SK-N-SH (cell line): ENCODE measurements at places on chromosomes 4 and X.

DNA sequence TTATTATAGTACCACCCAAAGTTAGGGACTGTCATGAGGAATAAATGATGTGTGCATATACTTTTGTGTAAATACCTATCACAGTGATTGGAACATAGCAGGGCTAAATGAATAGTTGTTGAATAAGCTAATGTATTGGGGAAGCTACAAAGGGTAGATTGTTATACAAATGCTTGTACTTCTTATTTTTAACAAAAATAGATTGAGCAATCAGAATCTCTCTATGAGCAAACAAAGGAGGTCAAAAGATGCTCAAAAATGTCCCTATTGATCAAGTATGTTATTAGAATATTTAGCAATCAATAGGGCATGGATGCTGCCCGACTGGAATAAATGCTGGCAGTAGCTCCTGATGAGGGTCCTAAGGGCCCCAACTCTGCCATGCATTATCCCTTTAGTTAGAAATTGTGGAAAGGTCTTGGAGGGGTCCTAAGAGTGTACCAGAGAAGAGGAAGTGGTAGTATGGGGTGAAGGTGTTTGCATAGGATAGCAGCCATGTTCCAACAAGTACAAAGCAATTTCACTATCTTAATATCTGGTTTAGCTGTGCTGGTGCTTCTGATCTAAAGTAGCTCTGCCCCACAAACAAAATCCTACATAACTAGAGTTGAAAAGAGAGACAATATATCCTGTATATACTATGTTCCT lies 33.1 kb upstream of the TAPT1 start:
- no peak for DNase-seq

GRCh38 chr4:102641793-102642192 lies 119.0 kb downstream of the MANBA start:
- DNase-seq: no peak

DNA sequence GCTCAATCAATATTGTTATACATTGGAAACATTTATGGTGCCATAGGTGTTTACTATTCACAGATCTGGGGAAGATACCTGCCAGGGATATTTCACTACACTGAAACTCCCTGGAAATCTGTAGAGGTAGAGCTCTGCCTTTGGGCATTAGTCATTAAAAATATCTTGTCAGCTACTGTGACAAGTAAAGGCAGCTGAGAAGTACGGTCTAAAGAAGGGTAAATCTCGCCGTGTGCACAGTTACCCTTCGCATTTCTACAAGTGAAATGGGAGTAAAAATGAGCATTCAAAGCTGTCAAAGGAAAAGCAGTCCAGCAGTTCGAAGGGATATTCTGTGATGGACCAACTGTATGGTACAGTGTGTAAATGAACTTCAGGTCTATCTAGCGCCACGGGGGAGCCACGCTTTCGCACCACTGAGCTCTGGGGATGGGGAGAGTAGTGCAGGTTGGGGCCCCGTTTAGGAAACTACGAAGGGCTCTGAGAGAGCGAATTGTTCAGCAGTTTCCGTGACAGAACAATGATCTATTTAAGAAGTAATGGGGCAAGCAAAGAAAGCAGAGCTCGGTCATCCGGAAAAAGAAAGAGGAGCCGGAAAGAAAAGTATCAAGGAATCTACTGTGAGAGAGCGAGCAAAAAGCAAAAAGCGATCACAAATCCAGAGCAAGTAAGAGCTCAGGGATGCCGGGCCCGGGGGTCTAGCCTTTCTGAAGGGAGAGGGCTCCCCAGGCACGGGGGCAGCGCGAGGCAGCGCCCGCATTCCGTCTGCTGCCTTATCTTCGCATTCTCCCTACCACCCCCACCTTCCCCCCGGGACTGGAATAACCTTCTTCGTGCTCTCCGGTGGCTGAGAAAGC lies 646 bp downstream of the TIGD4 start:
- DNase-seq: peak; percentile 43

DNA sequence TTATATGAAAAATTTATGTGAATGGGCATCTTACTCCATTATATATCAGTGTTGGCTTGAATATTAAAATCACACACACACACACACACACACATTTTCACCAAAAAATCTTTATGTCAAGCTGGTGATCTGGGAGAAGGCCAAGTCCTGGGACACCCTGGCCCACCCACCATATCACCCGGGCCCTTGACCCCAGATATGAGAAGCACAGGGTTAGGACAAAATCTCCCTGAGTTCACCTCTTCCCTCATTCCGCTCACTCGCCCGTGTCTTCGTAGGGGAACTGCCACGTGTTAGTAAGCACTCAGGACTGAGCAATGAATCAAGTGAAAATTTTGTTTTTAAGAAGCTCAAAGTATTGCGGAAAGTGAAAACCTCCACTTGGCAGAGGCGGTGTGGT lies 103.8 kb upstream of the PSAPL1 start:
- no peak for DNase-seq

DNA sequence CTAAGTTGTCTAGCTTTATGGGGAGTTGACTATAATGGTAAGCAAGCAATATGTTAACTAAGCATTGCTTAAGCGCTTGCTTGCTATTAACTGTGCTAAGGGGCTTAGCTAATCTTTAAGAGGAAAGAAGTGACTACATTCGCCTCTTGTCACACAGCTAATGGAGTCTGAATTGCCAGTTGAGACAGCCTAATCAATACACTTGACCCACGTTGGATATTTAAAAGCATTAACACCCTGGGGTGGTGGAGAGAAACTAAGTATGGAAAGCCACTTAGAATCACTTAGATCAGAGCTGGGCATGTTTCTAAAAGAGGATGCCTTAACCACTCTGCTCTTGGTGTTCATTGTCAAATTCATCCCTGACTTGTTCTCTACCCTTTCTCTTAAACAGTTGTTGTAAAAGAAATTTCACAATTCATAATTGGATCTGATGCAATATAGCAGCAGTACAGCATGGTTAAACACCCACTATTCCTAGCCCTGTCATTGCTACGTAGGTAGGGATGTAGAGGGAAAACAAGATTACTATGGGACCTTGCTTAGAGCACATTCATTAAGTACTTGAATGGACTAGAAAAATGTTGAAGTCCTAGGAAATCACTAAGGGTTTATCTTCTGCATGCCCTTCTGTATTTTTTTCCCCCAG lies 3.5 kb downstream of the ZAR1 start:
- DNase-seq: no peak
